ENCODE measurements at places on chromosomes 5 and 9.
A peak's percentile ranks its signal among the peaks of the same experiment; 100 is the strongest.

DNA sequence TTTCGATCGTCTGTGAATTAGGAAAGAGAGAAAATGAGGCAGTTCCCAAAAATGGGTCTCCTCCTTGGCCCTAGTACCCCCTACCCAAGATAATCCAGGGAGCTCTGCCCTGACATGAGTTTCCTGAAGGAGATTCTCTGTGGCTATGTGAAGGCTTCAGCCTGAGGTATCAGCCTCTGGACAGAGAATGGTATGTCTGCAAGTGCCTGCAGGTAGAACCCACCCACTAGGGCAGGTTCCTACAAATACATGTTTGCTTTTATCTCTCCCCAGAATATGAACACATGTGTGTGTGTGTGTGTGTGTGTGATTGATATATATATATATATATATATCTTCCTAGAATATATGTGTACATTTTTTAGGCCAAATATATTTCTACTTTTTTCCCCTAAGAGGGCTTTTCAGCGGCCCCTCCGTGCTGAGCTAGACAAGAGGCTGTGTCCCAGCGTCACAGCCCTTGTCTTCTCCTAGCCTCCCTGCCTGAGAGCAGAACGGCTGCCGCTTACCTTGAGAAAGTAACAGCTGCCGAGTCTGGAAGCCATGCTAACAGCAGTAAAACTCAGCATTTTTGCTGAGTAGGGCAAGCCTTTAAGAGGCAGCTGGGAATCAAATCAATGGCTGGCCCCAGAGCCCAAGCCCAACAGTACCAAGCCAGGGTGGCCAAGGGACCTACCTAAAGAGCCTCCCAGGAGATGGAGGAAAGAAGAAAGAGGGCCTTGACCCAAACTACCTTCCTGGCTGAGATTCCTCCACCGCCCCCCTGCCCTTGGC is 2.1 kb downstream of the BRINP1 start:
- DNase-seq: no peak

DNA sequence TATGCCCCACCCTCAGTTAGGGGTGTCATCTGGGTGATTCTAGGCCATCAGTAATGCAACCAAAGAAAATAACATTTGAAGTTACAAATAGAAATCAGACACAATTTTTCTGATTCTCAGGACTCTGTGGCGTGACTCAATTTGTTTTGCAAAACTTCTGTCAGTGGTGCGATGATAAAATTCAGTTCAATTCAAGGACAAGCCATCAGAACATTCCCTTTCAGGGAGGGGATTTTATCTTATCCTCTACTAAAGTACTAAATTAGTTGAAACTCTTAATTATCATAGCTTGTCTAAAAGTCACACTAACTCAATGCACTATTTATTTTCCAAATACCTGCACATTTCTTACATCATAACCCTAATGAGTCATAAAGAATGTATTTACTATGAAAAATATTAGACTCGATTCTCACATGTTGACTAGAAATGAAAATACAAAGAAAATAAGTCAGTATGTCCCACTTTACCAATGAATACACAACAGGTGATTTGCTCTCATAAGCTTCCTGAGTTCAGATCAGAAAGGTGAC is 28.2 kb downstream of the HTR4 start:
- no peak for DNase-seq

- DNase-seq: no peak
Observed at GRCh38 chr5:72625332-72625731, 118.1 kb upstream of the ZNF366 start.

DNA sequence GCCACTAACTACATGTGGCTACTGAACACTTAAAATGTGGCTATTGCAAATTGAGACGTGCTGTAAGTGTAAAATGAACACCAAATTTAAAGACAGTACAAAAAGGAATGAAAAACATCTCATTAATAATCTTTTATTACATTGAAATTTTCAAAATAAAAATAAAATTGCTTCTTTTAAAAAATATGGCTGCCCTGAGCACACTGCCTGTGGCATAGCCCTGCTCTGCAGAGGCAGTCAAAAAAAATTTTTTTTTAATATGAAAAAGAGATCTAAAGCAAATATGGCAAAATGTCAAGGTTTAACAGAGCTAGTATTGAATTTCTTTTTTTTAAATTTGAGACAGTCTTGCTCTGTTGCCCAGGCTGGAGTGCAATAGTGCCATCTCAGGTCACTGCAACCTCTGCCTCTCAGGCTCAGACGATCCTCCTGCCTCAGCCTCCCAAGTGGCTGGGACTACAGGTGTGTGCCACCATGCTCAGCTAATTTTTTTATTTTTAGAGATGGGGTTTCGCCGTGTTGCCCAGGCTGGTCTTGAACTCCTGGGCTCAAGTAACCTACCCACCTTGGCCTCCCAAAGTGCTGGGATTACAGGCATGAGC is 25.6 kb downstream of the CARNMT1 start:
- DNase-seq: no peak

- DNase-seq: no peak
Observed at GRCh38 chr5:78765756-78766411, 117.3 kb upstream of the LHFPL2 start.

- DNase-seq: no peak
Observed at GRCh38 chr9:37696528-37696927, 45.8 kb downstream of the FRMPD1 start.

GRCh38 chr9:127651697-127652610 is 39.9 kb downstream of the STXBP1 start:
- no peak for DNase-seq

DNA sequence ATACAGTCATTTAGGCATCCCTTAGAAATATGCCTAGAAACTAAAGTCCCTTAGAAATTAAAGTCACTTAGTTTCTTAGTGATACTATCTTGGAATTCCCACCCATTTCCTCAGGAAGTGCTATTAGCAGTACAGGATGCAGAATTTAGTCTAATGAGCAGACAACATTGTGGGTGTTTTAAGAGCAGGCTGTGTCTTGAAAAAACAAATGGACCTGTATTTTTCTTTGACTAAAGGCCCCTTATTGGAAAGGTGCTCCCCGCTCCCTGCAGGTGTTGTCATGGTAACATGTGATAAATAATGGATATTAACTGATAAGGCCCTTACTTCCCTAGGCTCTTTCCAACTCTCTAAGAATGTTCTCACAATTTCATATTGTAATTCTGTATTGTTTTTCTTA is 38.8 kb upstream of the STARD4 start:
- no peak for DNase-seq

- DNase-seq: peak; percentile 86
Observed at GRCh38 chr9:127423934-127424675, at the start of gene ZNF79. ZNF79 (plus strand) TSS chr9:127424382; CDS start chr9:127424788, 406 bp downstream.

DNA sequence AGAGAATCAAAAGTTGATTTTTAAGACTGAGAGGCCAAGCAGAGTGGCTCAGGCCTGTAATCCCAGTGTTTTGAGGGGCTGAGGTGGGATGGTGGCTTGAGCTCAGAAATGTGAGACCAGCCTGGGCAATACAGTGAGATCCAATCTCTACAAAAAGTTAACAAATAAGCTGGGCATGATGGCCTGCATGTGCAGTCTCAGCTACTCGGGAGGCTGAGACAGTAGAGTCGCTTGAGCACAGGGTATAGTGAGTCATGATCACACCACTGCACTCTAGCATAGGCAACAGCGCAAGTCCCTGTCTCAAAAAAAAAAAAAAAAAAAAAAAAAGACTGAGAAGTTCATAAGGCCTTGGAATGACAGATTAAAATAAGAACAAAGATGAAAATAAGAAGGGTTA is 177.2 kb downstream of the TMEM232 start:
- no peak for DNase-seq

- DNase-seq: no peak
Observed at GRCh38 chr5:32539981-32540845, 45.1 kb upstream of the SUB1 start.

GRCh38 chr9:124140941-124141568 is 116.7 kb upstream of the NEK6 start:
- no peak for DNase-seq

GRCh38 chr5:39977066-39977655 is 552.4 kb upstream of the DAB2 start:
- no peak for DNase-seq

GRCh38 chr9:105701145-105701544 is 6.8 kb downstream of the TMEM38B start:
- no peak for DNase-seq

DNA sequence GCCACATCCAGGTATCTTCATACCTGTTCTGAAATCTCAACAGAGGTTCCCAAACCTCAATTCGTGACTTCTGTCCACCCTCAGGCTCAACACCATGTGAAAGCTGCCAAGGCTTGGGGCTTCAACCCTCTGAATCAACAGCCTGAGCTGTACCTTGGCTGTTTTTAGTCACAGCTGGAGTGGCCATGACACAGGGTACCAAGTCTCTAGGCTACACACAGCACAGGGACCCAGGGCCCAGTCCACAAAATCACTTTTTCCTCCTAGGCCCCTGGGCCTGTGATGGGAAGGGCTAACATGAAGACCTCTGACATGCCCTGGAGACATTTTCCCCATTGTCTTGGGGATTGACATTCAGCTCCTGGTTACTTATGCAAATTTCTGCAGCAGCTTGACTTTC is 464.9 kb downstream of the ELAVL2 start:
- DNase-seq: no peak

DNA sequence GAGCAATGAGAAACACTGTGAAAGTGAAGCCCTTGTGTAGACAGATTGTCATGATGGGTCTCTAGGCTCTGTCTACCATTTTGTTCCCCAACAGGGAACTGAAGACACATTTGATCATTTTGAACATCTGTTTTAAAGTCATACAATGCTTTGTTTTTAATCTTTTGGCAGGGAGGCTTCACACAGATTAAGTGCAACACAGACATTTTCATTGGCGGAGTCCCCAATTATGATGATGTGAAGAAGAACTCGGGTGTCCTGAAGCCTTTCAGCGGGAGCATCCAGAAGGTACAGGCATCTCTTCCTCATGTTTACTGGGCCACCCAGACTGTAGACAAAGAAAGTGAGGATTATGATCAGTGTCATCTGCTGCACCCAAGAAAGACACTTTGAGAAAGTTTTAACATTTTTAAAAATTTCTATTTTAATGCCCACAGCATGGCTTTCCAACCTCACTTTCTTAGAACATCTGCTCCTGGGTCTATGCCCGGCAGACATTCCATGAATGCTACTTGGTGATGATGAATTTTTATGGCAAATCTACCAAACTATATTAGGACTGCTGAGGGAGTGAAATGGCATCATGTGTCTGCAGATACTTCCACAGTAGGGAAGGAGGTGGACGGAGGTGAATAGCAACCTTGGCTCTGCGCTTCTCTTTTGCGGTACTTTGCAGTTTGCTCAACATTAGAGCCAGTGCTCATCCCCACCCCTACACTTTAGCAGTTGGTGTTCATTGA is 121.3 kb downstream of the LIFR start:
- DNase-seq: no peak

GRCh38 chr5:39547553-39548154 is 122.9 kb upstream of the DAB2 start:
- DNase-seq: peak; percentile 51

DNA sequence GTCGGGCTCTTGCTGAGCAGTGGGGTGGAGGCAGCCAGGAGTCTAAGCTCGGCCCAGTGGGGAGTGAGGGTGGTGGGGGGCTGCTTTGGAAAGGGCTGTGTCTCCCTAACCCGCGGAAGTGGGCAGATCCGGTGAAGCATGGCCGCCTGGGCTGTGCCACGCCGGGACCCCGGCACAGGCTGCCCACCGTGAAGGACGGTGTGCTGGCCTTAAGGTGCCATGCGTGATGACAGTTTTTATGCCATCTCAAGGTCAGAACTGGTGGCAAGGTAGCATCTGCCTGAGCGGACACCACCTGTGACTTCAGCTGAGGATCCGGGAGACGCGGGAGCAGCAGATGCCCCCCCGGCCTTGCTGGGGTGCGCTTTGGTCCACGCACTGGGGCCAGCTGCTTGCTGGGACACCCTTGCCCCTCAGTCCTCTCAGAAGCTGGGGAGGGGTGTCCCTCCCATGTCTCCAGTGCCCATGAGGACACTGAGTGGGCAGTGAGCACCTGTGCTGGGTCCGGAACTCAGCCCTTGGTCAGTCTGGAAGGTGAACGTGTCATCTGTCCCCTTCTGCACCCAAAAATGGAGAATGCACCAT is 53.9 kb downstream of the AHRR start:
- DNase-seq: no peak

- DNase-seq: no peak
Observed at GRCh38 chr9:80836013-80836412, 853.3 kb downstream of the TLE1 start.
